Left ventricle myocardium inferior (tissue), 1 donor: ENCODE measurements at places on chromosomes 7 and 10.
A peak's percentile ranks its signal among the peaks of the same experiment; 100 is the strongest.

- no peak for DNase-seq
Observed at GRCh38 chr10:106320078-106320477, 844.4 kb downstream of the SORCS1 start.

GRCh38 chr7:44294325-44295069 lies 30.9 kb downstream of the CAMK2B start:
- DNase-seq: no peak

- DNase-seq: no peak
Observed at GRCh38 chr10:36018996-36019395, 376.9 kb upstream of the FZD8 start.

GRCh38 chr10:79310200-79310865 lies 36.9 kb upstream of the PPIF start:
- peak; percentile 16 for DNase-seq

- no peak for DNase-seq
Observed at GRCh38 chr10:92822060-92822634, 26.2 kb upstream of the EXOC6 start.

DNA sequence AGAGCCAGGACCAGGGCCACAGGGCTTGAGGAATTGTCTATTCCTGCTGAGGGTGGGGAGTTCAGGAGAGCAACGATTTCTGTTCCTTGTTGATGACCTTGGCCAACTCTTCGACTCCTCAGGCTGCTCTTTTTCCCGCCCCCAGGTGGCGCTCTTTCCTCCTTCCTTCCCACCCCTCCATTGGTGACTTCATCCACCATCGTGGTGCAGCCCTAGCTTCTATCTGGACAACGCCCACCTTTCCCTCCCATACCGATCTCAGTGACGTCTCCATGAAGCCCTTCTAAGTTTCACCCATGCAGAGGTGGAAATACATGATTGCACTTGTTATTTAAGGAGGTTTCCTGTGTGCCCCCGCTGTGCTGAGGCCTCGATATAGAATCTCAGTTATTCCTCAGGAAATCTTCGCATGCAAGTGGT lies 22.1 kb upstream of the CARD11 start:
- DNase-seq: no peak

GRCh38 chr7:28954471-28954870 lies 3.7 kb downstream of the TRIL start:
- no peak for DNase-seq

DNA sequence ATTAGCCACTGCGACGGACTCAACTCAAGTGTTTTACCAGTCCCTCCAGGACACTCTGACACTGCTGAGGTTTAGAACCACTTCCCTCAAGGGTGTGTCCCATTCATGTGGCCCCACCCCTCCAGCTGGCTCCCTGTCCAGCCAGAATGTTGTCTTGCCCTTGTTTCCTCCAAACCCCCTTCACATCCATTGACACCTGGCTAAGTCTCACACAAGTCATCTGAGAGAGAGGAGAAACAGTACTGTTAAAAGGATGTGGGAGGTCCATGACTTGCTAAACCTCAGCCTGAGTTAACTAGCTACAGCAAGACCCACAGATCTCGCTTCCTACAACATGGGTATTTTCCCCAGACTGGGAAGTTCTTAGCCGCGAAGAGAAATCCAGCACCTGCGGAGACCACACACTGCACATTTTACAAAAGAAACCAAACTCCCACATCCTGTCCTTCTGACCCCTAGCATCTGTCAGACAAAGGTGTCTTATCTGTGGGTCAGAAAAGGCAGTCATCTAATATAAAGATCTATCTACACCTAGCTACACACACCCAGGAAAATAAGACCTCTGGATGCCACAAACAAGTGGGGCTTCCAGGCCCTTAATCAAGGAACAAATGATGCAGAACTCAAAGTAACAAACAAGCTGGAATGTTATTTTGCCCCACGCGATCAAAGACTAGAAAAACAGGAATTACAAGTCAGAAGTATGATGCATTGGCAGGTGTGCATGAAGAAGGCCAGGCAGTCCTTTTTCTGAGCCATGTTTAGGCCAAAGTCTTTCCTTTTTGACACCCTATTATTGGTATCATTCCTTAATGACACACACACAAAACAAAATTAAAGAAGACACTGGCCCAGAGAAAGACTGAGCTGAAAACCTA lies 13.9 kb downstream of the OSBPL3 start:
- peak; percentile 18 for DNase-seq

GRCh38 chr10:59096631-59097030 lies 79.8 kb upstream of the PHYHIPL start:
- DNase-seq: no peak

DNA sequence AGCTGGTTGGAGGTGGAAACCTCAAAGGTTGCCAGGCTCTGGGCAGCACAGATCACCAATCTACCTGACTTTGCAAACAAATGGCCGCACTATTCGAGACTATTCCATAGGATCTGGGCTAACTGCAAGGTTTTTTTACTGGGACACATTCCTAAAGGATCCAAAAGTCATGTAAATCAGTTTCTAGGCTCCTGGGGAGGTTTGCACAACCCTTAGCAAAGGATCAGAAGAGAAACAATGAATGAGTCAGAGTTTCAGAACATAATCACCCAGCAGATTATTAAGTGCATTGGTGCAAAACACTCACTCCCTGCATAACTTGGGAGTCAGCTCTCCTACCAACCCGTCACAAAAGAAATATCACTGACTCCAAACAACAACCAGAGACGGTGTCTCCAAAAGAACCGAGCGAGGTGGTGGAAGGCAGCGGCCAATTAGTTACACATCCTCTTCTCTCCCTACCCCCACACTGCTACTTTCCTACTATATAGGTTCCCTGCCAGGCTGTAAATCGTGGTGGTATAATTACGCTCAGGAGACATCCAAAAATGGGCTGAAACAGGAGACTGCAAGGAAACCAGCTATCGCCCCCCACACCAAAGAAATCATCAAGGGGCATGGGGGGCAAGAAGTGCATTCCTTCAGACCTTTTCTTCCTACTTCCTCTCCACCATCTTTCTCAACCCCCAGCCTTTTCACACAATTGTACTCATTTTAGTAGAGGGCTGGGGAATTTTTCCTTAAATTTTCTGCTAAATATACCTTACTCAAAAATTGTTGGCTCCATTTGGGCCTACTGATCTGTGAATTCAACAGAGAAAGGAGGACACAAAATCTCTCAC lies 3.2 kb downstream of the UBE2H start:
- no peak for DNase-seq

DNA sequence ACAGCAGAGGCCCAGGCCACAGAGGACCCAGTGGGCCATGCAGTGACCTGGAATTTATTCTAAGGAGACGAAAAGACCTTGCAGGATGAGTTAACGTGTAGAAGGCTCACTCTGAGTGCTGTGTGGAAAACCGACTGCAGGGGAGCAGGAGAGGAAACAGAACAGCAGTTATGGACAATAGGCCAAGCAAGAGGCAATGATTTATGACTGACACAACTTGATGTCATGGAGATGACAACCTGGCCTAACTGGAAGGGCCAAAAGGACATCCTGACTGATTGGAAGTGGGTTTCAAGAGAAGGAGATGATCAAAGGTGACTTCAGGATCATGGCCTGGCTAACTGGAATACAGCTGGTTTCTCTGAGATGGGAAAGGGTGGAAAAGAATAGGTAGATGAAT lies 70.2 kb upstream of the RAPGEF5 start:
- no peak for DNase-seq

GRCh38 chr7:77288676-77289320 lies 89.2 kb upstream of the FGL2 start:
- no peak for DNase-seq

- no peak for DNase-seq
Observed at GRCh38 chr10:609868-610545, 79.5 kb downstream of the DIP2C start.

DNA sequence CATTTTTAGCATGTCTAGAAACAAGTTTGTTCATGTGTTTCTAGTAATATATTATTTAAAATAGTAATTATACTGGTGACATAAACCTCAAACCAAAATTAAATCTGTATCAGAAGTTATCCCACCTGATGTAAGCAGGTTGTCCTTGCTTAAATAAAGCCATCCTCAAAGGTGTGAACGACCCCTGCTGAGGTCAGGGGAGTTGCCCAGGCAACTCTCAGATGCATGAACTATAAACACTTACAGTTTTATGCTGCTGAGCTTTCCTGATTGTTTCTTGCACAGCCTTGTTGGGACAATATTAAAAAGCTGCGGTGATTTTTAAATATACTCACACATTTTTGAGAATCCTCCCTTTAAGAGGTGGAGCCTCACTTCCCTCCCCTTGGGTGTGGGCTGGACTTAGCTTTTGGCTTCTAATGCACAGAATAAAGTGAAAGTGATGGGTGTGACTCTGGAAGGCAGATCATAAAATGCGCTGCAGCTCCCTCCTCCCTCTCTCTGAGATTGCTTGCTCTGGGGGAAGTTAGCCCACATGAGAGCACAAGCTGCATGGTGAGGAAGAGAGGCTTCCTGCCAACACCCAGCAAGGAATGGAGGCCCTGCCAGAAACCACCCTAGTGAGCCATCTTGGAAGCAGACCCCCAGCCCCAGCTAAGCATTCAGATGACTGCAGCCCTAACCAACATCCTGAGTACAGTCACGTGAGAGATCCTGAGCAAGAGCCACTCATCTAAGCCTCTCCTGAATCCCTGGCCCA lies 152.7 kb downstream of the SKIDA1 start:
- DNase-seq: peak; percentile 25

DNA sequence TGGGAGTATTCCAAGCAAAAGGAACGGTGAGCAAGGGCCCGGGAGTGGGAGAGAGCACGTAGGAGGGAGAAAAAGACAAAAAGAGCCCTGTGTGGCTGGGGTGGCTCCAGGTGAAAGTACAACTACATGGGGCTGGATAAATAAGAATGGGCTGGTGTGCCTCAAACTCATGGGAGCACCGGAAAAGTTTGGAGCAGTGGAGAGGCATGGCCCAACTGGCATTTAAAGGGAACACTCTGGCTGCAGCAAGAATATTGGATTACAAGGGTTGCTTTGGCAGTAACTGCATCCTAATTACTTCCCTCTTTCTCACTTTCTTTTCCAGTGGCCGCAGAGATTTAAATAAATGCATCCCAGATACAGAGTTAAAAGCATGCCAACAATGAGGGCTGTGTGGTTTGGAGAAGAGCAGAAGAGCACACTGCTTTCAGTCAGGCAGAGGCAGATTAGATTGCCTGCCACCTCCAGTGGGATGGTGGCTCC lies 39.1 kb upstream of the HERPUD2 start:
- DNase-seq: no peak

GRCh38 chr10:125343118-125343925 lies 183.0 kb upstream of the CTBP2 start:
- no peak for DNase-seq

GRCh38 chr7:48088559-48089045 lies 463 bp upstream of the UPP1 start:
- peak; percentile 88 for DNase-seq

GRCh38 chr10:29658984-29659965 lies 24.5 kb upstream of the SVIL start:
- no peak for DNase-seq

GRCh38 chr10:132652936-132653590 lies 115.5 kb downstream of the INPP5A start:
- no peak for DNase-seq

- DNase-seq: no peak
Observed at GRCh38 chr10:94316560-94316959, 46.2 kb downstream of the NOC3L start.

DNA sequence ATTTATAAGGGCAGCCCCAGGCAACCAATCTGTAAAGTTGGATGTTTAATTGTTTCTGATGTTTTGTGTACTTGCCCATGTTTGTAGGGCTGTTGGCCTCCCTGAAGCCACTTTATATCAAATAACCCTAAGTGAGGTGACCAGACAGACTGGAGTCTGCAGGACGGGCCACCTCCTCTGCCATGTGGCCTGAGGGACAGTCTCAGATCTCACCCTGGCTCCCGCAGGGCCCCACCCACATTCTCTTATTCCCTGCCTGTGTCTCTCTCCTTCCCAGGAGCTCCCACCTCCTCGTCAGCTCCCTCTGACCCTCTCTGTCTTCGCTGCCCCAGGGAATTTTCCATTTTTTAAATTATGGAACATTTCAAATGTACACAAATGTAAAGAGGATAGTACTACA lies 9.5 kb upstream of the C10orf71 start:
- no peak for DNase-seq

DNA sequence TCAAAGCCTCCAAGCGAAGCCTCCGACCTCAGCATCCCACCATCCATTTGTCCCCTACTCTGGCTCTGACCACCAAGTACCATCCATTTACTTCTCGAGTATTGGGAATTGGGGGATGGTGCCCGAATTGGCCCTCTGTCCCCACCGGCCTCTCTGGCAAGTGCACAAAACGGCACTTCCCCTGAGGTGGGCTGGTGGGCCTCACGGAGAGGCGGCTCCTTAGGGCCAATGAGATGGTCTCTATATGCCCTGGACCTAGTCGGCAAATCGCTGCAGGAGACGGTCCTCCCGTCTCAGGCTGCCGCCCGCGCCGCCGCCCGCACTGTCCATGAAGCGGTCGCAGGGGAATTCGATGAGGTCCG lies 2.8 kb downstream of the TRIL start:
- DNase-seq: no peak

GRCh38 chr10:27601503-27601902 lies 97.4 kb downstream of the RAB18 start:
- DNase-seq: no peak

DNA sequence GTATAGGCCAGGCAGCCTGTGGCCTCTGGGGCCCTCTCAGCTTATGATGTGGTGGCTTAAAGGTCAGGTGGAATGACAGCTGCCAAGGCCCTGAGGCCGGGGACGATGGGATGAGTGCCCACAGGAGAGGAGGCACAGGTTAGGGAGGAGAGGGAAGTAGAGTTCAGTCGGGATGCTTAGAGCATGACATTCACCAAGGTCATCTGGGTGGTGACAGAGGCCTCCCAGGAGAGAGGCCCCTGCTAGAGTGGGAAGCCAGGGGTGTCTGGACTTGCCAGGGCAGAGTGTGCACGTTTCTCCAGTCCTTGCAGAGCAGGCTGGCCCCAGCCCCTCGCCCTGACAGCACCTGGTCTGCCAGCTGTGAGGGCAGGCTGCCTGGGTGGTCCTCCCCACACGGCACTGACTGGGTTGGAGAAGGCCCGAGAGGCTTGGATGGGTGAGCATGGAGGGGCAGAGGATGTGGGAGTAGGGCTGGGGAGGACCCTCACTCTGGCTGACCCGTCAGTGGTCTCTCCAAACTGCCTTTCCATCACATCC lies 1.5 kb downstream of the CALHM1 start:
- no peak for DNase-seq

GRCh38 chr7:70135656-70136055 lies 537.4 kb downstream of the AUTS2 start:
- no peak for DNase-seq

DNA sequence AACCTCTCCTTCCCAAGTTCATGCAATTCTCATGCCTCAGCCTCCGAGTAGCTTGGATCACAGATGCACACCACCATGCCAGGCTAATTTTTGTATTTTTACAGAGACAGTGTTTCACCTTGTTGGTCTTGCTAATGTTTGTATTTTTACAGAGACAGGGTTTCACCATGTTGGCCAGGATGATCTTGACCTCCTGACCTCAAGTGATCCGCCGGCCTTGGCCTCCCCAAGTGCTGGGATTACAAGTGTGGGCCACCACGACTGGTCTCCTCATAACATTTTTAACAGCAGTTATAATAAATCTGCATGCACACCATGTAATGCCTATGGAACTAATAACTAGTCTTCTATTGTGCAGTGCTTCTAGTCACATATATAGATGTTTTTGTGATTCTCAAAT lies 123.8 kb upstream of the VKORC1L1 start:
- DNase-seq: no peak
